Fibroblast of skin of left quadriceps (primary cell): ENCODE measurements at places on chromosomes 13 and 19.

- DNase-seq = no peak
Observed at GRCh38 chr19:6678690-6679109, 8.7 kb upstream of the TNFSF14 start.

GRCh38 chr13:95494082-95494681, 58.3 kb upstream of the CLDN10 start:
- no peak for DNase-seq

DNA sequence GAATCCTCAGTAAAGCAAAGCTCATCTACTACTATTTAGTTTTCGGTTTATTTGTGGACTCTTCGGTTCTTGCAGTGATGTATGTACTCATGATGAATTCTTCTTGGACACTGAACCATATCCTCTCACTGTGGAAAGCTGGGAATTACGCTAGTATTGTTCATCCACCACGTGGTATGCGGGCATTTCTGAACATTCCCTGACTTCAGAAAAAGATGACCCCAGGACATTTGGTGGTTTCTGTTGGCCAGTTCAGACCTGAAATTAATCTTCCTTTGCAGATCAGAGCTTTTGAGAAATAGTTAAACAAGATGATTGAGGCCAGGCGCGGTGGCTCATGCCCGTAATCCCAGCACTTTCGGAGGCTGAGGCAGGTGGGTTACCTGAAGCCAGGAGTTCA, 25.3 kb upstream of the FBN3 start:
- no peak for DNase-seq

- DNase-seq = peak; percentile 9
Observed at GRCh38 chr13:48334534-48335127, 31.1 kb downstream of the RB1 start.

GRCh38 chr19:30402436-30403202, 30.4 kb downstream of the ZNF536 start:
- no peak for DNase-seq

GRCh38 chr19:42199440-42200115, 17.9 kb downstream of the DEDD2 start:
- no peak for DNase-seq

GRCh38 chr19:45769821-45770191, 754 bp upstream of the SIX5 start:
- no peak for DNase-seq

- peak; percentile 64 for DNase-seq
Observed at GRCh38 chr13:43838909-43839308, 40.6 kb downstream of the CCDC122 start.

DNA sequence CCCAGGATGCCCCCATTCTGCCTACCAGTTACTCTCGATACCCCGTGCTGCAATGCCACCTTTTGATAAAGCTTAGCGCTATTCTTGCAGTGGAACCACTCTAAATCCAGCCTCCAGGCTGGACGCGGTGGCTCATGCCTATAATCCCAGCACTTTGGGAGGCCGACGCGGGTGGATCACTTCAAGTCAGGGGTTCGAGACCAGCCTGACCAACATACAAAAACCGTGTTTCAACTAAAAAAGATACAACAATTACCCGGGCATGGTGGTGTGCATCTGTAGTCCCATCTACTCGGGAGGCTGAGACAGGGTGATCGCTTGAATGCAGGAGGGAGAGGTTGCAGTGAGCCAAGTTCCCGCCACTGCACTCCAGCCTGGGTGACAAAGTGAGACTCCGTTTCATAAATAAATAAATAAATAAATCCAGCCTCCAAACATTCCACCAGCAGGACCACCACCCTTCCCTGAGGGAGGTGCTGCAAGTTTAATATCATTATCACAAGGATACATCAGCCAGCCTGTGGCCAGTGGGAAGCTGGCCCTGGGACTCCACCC, 27.7 kb downstream of the CYP2B6 start:
- no peak for DNase-seq

- no peak for DNase-seq
Observed at GRCh38 chr13:40334616-40335015, 331.8 kb downstream of the FOXO1 start.
